ENCODE measurements at places on chromosomes 7 and 10.

- DNase-seq, result no peak
Observed at GRCh38 chr7:156148547-156148946, 336.3 kb upstream of the SHH start.

DNA sequence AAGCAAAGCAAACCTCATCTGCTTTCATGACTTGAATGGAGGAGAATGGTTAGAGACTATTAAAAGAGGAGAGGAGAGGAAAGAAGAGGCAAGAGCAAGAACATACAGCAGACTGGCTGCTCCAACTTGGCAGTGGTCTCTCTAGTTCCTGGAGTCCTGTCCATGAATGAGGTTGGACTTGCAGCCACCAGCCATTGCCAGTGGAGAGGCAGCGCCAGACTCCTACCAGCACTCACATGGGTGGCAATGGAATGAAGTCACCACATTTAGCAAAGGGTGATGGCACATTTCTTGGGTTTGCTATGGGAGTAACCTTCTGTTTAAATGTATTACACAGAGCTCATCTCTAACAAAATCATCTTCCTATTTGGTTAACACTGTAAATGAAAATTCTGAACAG, 257.8 kb upstream of the IMMP2L start:
- no peak for DNase-seq

GRCh38 chr10:131167036-131167860, 144.3 kb downstream of the TCERG1L start:
- no peak for DNase-seq

- DNase-seq, result no peak
Observed at GRCh38 chr7:140050100-140050499, 12.7 kb downstream of the PARP12 start.

GRCh38 chr7:7962851-7963250, 5.7 kb upstream of the GLCCI1 start:
- DNase-seq, result no peak

DNA sequence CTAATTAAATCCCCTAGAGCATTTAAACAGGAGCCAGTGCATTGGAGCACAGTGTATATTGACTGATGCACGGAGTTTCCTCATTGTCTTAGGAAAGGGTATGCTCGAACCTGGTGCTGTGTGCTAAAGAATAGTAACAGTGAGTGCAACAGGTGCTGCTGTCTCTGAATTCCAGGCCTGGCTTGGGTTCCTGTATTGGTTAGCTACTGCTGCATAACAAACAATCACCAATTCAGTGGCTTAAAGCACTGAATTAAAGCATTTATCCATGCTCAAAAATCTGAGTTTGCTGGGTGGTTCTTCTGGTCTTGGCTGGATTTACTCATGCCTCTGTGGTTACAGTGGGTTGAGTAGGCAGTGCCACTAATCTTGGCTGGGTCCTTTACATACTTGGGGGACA, 1.8 kb upstream of the PNLIPRP1 start:
- no peak for DNase-seq

GRCh38 chr10:128008521-128009250, 101.8 kb downstream of the PTPRE start:
- no peak for DNase-seq

DNA sequence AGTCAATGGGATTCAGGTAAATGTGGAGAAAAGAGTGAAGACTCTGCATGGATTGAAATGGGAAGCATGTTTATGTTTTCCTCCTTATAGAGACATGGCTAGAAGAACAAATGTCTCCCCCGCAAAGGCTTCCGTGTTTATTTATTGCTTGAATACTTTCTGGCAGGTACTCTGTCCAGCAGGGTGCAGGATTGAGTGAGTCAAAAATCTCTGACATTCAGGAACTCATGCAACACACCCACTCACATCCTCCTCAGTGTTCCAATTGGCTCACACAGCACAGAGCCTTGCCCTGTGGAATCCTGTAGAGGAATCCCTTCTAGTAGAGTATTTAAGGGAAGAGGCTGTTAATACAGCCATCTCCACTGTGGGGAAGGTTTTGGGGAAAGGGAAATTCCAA, 290.3 kb upstream of the VWC2 start:
- no peak for DNase-seq

DNA sequence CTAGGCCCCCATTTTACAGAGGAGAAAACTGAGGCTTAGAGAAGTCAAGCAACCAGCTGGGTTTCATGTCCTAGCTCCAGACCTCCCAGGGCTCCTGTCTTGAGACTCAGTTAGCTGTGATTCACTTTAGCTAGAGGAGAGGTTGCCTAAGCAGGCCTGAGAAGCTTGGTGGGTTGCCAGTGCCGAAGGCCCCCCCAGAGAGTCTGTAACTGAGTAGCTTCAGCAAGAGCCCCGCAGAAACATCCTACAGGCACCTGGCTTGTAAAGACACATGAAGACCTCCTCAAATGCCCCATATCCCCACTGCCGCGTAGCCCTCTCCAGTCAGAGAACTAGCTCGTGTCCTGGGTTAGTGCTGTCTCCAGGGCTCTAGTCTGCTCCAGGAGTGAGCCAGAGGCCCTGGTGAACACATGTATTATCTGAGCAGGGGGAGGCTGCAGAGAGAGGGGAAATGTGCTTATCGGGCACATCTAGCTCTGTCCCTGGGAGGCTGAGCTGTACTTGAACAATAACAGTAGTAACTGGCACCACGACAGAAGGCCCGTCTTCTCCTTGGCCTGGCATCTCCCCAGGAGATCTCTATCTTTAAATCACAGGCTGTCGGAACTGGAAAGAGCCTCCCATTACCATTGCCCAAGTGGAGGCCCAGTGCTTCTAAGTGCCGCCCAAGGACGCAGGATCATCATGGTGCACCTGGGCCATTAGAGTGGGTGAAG, 28.9 kb downstream of the UNC5B start:
- DNase-seq, result no peak

- no peak for DNase-seq
Observed at GRCh38 chr7:7737674-7738073, 19.3 kb upstream of the RPA3 start.

DNA sequence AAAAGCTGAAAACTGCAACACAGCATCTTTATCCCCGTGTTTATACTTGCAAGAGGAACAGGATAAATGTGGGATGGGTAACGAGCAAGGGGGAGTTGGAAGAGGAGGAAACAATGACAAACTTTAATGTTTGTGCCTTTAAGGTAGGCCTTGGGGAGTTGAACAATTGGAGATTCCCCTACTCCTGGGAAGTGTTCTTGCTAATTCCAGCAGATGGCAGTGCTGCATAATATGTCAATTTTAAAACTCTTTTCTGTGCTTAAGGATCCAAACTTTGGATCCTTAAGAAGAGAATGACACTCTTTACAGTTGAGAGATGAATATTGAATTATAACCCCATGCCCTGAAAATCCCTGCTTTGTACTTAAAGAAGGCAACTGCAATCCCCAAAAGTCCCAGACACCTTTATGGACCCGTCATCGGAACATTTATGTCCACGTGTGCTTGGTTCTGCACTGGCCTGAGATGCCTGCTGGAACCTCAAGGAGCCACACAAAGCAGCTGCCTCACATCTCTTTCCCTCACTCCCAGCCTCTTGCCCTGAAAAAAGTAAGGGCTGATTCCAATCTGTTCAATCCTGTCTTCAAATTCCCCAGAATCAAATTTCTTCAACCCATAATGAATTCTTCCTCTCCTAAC, 12.0 kb downstream of the IFIT5 start:
- no peak for DNase-seq

- DNase-seq, result no peak
Observed at GRCh38 chr7:139640681-139641080, 117.2 kb downstream of the CLEC2L start.

GRCh38 chr7:116500078-116500853, 728 bp downstream of the CAV2 start:
- no peak for DNase-seq

DNA sequence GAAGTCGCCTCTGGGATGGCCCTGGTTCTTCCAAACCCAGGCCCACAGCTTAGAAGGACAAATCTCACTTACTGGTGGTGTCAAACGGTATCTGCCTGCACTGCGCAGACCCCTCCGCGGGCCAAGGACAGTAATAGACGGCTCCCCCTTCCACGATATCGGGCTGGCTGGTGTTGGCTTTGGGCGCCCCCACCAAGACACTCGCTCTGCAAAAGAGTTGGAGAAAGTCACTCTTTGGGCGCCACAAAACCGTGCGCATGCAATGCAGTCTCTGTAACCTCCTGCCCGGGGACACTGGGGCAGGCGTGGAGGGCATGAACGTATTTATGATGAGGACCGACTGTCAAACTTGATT, 1.1 kb downstream of the ITGA8 start:
- DNase-seq, result peak; percentile 60

GRCh38 chr10:75398200-75398691, 3.3 kb downstream of the ZNF503 start:
- DNase-seq, result no peak

DNA sequence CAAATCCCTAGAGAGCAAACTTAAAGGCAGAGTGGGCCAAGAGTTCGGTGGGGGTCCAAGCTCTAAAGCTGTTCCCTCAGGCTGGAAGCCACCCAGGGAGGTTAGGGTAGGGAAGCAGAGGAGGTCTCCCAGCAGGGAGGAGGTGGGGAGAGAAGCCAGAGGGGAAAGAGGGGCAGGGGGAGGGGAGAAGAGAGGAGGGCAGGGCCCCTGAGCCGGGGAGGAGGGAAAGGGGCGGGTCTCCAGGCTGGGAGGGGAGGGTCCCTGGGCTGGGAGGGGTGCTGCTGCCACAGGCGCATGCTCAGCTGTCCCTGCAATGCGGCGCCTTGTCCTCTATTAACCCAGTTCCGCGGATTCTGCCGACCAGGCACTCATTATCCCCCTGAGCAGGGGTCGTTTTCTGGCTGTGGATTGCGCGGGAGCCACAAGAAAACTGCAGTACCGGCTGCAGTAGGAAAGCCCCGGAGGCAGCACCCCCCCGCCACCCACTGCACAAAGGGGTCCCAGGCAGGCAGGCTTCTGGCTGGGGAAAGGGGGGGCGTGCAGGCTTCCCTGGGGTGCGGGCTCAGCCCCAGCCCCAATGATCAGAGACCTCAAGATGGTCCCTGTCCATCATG, 49.3 kb downstream of the CAMK2B start:
- DNase-seq, result peak; percentile 80

DNA sequence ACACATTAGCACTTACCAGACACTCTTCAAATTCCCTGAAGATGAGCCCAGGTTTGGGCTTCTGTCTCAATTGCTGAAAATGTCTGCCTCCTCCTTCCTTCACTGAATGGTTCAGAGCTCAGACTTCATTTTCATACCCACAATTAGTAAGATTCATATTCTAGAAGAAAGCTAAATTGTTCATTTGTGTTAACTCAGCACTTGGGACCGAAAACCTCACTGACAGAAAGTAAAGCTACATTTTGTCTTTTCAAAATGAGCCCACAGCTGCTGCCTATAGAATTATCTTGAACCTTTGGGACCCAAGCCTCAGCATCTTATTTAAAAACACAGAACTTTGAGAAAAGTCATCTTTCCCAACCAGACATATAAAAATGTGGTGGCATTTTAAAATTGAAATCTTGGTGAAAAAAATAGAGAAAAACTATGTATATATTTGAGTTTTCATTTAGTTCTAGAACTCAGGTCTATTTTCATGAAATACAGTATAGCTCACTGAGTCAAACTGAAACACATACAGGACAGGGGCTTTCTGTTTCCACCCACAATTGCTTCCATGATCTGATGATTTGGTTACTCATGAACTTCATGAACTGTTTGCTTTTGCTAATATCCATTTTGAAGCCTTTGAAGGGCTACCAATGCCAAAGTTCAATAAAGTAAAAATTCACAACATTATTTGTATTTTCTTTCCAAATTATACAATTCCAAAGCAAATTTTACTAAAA, 119.1 kb upstream of the PFKP start:
- no peak for DNase-seq

- no peak for DNase-seq
Observed at GRCh38 chr7:118182593-118183427, 1.2 kb upstream of the LSM8 start.

DNA sequence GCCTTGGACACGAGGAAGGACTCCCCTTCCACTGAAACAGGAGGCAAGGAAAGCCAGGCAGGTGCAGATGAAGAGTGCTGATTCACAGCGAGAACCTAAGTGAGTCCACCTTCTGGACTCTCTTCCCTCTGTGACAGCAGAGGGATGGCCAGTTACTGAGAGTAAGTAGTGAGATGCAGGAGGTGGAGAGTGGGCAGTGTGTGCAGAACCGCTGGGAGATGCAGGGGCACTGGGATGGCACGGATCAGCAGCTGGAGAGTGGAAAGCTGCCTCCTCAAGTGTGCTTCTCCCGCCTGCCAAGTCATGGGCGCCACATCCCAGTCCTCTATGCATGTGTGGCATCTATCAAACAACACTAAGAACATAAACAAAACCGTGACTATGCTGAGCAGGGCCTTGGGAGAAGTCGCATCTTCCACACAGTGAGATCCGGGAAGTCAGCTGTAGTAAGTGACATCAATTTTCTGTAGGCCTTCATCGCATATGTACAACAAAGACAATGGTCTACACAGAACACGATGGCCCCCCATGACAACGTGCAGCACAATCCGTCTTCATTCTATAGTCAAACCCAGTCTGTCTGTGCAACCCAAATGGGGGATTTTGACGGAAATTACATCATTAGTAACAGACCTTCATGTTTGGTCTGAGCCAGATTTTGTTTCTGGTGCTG, 217.4 kb upstream of the KLF14 start:
- DNase-seq, result no peak

DNA sequence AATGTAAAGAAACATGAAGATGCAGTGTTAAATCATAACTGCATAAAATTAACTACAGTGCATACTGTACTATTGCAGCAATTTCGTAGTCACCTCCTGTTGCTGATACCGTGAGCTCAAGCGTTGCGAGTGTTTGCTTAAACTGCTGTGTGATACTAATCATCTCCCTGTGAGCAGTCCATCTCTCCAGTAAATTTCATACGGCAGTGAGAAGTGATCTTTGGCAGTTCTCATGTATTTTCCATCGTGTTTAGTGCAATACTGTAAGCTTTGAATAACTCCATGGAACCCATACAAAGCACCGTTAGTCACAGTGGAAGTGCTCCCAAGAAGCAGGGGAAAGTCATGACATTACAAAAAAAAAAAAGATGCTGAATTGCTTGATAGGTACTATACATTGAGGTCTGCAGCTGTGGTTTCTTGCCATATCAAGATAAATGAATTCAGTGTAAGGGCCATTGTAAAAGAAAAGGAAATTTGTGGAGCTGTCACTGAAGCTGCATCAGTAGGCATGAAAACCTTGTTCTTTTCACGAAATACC, 360.4 kb downstream of the EXOC4 start:
- DNase-seq, result no peak

DNA sequence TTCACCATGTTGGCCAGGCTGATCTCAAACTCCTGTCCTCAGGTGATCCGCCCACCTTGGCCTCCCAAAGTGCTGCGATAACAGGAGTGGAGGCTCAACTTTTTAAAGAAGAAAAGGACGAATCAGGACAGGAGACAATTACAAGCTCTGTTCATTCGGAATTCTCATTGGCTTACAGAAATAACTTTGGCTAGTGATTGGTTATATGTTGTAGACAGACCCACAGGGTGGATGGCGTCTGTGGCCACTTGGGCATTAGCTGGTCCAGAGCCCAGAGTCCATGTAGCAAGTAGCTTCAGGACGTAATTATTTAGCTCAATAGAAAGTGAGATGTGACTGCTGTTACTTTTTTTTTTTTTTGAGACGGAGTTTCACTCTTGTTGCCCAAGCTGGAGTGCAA, 160.5 kb upstream of the TNRC18 start:
- DNase-seq, result no peak

- DNase-seq, result no peak
Observed at GRCh38 chr7:2066251-2066919, 166.4 kb downstream of the MAD1L1 start.
